ENCODE measurements at places on chromosomes 7 and 10.

GRCh38 chr10:69503896-69504265 lies 52.6 kb downstream of the TSPAN15 start:
- DNase-seq, result no peak

DNA sequence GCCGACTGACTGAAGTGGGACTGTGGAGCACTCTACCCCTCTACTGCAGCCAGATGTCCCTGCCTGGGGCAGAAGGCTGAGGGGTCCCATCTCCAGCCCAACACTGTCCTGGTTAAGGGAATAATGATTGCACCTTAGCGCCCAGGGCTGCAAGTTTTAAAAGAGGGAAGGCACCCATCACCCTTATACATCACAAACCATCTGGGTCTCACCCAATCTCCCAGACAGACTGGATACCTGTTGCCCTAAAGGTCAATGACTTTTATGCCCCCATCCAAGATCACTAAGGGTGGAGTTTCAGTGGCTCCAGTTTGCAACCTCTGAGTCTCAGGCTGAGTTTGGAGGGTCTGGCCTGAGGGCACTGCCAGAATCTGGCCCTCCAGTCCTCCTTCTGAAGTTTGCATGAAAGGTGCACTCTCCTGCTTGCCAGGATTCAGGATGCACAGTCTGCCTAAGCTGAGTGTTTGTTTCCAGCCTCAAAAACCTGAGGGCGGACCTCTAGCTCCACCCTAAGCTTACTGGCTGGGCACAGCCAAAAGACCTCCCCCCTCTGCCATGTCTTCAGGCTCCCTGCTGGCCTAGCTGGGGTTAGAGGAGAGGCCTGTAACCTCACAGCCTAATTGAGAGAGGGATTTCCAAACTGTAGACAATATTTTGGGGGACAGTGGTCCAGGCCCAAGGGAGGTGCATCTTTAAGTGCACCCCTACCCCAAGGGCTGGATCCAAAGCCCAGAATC lies 2.5 kb upstream of the EMX2 start:
- DNase-seq, result peak; percentile 43

- no peak for DNase-seq
Measured at GRCh38 chr10:87054373-87055295, 34.5 kb downstream of the FAM25A start.

GRCh38 chr10:127347202-127347959 lies 151.0 kb upstream of the INSYN2A start:
- DNase-seq, result peak; percentile 1

DNA sequence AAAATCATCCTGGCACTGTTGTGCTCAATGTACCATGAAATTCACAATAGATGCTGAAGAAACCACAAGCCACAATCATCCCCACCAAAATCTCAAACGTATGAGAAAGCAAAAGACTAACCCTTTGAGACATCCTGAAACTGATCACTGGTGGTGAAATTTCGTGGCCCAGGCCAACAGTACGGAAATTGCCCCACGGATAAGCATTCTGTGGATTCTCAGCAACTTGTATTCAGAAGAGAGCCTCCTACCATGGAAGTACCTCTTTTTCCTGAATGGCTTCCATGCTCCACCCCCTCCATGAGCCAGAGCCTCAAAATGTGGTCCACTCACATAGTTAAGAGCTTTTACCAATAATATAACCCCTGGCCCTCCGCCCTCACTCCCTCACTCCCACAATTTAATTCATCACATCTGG lies 163.9 kb upstream of the AUTS2 start:
- DNase-seq, result no peak
